ENCODE measurements at places on chromosomes 4 and X.

- DNase-seq: peak; percentile 77
Measured at GRCh38 chr4:48269861-48270522, 354 bp upstream of the TEC start.

- DNase-seq: no peak
Measured at GRCh38 chr4:41369680-41370079, 113.0 kb downstream of the UCHL1 start.

DNA sequence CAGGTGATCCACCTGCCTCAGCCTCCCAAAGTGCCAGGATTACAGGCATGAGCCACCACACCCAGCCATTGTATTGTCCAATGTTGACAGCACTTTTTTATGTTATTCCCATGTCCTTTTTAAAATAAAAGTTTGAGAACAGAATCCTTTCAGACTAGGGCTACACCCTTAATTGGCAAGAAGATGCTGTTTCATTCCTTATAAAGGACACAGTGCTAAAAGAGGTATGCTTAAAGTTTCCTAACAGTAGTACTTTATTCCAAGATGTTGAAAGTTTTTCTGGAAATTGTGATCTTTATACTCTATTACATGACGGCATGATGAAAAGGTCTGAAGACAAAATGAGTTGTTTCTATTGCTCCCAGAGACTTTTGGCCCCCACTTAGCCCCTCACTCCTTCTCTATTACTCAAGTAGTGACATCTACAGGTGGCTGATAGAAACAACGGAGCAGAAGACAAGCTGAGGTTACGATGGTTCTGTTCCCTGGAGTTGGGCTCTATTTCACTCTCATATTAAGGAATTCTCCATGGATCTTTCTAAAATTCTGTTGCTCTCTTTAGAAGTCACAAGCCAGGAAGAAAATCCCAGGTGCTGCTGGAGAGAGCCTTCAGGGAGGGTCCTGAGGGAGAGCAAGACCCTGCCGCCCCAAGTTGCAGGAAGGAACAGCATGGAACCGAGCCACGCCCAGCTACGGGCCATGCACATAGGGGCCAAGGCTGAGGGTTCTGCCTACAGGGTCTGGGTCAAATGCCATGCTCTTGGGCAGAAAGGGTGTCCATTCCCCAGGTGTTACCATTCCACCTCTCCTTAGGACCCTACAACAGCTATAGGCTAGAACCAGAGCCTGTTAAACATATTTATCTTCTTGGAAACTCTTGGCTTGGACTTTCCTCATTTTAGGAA lies 22.8 kb downstream of the RPL9 start:
- no peak for DNase-seq

GRCh38 chr4:26420438-26420837 lies 69.8 kb downstream of the CCKAR start:
- DNase-seq: no peak

GRCh38 chr4:80138551-80139538 lies 58.5 kb upstream of the PRDM8 start:
- peak; percentile 18 for DNase-seq

- no peak for DNase-seq
Measured at GRCh38 chr4:1418494-1419285, 12.4 kb upstream of the NKX1-1 start.

DNA sequence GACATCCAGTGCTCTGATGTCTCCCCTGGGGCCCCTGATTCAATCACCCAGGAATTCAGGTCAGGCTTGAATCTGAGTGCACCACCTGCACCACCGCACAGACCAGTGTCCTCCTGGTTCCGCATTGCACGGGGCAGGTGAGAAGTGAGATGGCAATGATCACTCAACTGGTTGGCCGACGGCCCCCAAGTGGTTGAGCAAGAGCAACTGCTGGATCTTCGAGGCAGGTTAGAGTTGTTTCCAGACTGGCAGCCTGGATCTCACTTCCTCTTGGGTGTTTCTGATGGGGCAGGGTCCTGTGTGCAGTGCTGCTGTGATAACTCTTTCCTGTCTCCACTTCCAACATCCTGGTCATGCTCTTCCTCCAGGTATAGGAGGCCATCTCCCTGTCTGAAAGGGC lies 50.4 kb downstream of the C4orf50 start:
- DNase-seq: no peak

DNA sequence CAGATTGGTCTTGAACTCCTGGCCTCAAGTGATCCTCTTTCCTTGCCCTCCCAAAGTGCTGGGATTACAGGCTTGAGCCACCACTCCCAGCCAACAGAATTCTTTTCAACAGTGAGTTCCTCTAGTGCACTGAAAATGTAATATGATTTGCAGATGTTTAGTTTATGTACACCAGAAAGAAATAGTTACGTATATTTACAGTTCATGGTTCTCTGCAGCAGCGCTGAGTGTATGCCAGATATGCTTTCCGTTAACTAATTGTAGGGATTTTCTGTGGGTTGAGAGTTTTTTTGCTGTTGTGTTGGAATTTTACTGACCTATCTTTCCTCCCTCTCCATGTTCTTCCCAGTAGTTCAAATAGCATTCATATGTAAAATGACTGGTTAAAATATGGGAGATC lies 44.0 kb downstream of the GAB1 start:
- no peak for DNase-seq

GRCh38 chr4:2852481-2852921 lies 8.9 kb downstream of the ADD1 start:
- no peak for DNase-seq

DNA sequence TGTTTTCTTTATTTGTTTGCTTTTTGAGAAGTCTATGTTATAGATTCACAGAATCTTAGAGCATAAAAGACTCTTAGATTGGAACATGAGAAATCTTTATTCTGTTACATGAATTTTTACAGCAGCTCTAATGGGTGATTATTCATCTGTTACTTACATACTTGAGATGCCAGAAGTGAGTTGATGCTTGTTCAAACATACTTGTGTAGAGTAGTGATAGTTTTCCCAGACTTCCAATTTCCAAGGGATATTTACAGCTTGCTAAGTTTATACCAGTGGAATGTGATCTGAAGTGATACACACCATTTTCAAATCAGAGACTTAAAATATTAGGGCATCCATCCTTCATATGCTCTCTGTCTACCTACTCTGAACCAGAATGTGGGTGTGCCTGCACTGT lies 252.9 kb upstream of the SMIM31 start:
- DNase-seq: no peak

- no peak for DNase-seq
Measured at GRCh38 chr4:169899295-169899694, 126.9 kb downstream of the MFAP3L start.

GRCh38 chr4:4711902-4712301 lies 147.6 kb upstream of the MSX1 start:
- no peak for DNase-seq

- no peak for DNase-seq
Measured at GRCh38 chrX:135651647-135652295, 61.7 kb upstream of the CT45A1 start.

DNA sequence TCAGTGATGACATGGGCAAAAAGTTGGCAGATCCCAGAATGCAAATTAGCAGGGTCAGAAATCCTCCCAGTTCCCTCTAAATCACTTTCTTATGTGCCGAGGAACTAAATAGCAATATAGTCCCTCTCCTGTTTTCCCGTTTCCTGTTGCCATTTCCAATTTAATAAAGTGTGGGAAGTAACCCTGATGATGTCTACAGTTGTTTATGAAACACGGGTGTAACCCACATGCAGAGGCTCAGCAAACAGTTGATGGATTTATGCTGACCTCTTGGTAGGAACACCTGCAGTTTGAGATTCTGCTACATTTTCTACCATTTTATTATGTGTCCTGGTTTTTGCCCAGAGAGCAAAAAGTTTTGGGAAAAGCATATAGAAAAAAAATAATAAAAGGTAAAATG lies 56.7 kb downstream of the FGFBP1 start:
- no peak for DNase-seq

- no peak for DNase-seq
Measured at GRCh38 chr4:38034986-38035882, 75.0 kb downstream of the PTTG2 start.
